ENCODE measurements at places on chromosomes 4 and X.

DNA sequence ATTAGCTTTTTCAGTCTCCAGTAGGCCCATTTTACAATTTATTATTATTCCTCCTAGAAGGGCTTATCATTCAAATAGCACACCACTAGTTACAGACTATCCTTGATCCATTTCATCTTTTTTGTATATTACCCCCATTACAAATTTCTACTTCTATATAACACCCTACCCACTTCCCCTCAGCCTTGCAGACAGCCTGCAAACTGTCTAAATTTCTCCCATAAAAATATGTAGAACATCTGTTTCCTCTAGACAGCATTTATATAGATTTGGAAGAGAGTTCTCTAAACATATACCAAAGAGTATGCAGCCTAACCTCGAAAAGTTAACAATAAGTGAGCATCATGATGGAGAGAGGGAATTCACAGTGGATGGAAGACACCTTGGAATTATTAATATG is 30.8 kb downstream of the COMMD8 start:
- no peak for DNase-seq

DNA sequence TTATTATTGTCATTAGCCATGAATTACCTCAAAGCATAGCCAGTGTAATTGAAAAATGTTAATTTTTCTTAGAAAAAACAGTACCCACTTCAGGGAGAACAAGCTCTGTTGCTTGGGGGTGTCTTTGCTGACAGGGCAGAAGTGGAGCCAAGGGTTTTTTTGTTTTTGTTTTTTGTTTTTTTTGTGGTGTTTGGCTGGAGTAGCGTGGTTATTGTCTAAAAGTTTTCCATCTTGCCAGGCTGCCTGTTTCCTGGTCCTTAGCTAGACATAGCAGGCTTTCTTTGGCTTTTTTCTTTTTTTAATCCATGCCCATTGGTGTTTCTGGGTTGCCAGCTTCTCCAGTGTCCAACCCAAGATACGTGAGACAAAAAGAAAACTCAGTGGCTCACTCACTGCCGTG is 61.5 kb downstream of the CASP3 start:
- no peak for DNase-seq

DNA sequence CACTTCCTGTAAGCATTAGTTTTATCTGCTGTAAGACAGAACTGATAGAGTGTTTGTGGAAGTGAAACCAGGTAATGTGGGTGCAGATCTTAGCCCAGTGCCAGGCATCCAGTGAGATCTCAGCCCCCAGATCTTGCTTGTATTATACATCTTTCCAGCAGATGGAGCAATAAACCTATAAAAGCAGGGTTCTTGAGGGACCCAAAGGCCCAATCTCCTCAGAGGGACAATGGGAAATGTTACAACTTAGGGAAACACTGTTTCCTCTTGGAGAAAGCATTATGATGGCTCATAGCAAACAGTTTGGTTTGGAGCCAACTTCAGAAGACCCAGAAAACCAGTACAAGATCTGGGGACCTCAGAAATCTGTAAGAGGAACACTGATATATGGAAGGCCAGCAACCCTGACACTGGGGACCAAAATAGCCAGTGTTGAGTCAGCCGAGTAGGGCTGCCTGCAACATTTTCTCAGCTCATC is 206.3 kb downstream of the SLC7A11 start:
- DNase-seq = no peak

GRCh38 chrX:30864383-30864785 is 24.7 kb downstream of the TAB3 start:
- no peak for DNase-seq

DNA sequence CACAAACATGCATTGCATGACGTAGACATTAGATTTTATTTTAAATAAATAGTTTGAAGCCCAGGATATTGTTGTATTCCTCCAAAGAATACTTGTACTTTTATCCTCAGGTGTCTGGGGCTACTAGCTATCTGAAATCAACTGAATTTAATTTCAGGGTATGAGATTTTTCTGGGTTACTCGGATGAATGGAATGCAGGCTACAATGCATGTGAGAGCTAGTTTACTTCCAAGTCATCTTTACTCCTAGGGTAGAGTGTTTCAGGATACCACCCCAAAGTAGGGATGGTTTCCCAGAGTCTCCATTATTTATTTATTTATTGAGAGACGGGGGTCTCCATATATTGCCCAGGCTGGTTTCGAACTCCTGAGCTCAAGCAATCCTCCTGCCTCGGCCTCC is 66.4 kb downstream of the HPRT1 start:
- DNase-seq = no peak

- DNase-seq = no peak
These were observed 177.8 kb downstream of the RAB28 start for GRCh38 chr4:13306356-13306755.

- no peak for DNase-seq
These were observed 165.6 kb downstream of the ATP10D start for GRCh38 chr4:47650584-47651130.

Measured in stimulated activated CD8-positive, alpha-beta memory T cell treated with anti-CD3 and anti-CD28 coated beads, Interleukin-7, amount 100 ng/mL, for 1 hour (primary cell).